ENCODE measurements at places on chromosomes 6 and 20.
A peak's percentile ranks its signal among the peaks of the same experiment; 100 is the strongest.

DNA sequence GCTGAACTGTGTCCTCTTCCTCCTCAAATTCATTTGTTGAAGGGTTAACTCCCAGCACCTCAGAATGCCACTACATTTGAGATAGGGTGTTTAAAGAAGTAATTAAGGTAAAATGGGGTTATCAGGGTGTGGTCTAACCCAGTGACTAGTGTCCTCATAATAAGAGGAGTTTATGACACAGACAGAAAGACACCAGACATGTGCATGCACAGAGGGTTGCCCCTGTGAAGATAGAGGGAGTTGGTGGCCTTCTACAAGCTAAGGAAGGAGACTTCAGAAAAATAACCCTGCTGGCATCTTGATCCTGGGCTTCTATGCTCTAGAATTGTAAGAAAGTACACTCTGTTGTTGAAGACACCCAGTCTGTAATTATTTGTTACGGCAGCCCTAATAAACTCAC lies 24.9 kb upstream of the EDN1 start:
- no peak for DNase-seq

DNA sequence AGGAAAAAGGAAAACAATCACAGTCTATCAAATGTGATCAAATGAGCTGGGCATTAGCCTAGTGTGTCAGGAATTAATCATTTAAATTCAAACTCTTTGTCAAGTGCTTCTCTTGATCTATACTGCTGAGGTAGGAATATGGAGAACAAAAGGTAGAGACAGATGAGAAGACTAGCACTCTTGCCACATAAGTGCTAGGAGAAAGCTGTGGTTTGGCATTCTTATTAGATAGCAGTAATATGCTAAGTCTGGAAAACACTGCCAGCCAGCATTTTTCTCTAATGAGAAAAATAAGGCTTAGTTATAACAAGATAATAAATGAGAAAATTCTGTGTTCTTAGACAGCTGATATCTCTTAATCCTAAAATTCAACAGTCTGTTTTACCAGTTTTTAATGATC lies 38.9 kb downstream of the ORC3 start:
- DNase-seq = no peak

- no peak for DNase-seq
Observed at GRCh38 chr20:1870792-1871550, 24.2 kb upstream of the SIRPA start.

DNA sequence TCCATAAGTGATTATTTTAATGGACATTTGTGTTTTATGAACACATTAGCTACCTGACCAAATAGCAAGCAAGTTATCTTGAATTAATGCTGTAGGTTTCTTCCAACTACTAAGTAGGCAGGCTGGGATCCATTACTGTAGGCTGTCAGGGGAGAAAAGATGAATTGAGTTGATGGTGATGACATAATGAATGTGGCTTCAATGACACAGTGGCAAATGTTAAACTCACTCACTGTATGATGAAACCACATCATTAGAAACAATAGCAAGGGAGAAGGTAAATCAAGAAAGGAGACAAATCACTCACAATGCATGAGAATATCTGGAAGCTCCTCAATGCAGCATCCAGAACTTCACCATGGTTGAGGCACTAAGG lies 529.7 kb upstream of the CITED2 start:
- no peak for DNase-seq

GRCh38 chr6:101509536-101509935 lies 116.0 kb downstream of the GRIK2 start:
- no peak for DNase-seq

GRCh38 chr6:105982761-105983540 lies 103.2 kb upstream of the PRDM1 start:
- no peak for DNase-seq

DNA sequence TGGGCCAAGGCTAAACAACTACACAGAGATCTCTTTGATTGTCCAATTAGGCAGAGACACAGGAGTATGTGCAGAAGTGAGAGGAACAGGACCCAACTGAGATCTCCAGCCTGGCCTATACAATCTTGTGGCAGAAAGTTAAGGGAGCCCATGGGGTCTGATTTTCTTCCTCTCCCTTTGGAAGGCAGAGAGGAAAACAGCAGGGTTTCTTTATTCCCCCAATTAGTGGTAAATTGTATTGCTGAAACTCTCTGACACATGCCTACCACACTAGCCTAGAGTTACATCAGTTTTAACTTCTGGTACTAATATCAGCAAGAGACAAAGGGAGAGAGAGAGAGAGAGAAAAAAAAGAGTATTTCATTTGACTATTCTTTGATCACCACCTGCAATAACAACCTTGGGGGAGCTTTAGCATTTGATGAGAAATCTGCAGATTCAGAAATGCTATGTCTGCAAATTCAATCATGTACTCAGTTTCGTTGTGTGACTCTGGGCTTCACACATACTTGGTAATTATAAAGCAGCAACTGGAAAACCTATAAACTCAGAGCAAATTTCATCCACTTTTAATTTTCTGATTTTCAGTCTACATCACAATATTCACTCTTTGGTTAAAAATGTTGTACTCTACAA lies 260.3 kb upstream of the SPTLC3 start:
- no peak for DNase-seq

GRCh38 chr6:10640412-10640811 lies 54.0 kb downstream of the C6orf52 start:
- DNase-seq = no peak

- DNase-seq = no peak
Observed at GRCh38 chr6:28395918-28396317, 3.6 kb downstream of the ZSCAN12 start.

GRCh38 chr6:33854572-33855030 lies 50.8 kb upstream of the MLN start:
- no peak for DNase-seq

DNA sequence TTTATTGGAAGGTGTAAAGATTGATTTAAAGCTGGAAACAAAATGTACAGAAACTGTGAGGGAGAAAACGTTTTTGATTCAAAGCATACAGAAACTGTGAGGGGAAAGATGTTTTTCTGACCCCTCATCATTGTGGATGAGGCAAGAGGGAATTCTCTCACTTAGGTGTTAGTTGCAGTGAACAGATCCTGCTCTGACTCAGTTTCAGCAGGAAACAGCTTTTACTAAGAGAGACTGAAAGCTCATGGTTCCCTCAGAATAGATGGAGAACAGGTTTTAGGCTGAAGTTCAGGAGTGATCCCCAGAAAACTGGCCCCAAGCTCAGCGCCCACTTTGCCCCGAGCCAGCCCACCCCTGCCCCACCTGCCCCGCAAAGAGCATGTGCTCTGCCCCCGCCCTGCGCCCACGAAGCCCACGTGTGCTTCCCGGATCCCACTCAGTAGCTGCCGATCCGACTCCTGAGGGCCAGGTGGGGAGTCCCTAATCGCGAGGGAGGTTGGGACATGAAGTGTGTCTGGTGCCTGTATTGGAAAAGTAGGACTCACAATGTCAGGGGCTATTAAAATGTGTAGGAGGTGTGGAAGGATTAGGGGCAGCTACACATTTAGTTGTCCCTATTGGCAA lies 41.2 kb downstream of the DUSP22 start:
- no peak for DNase-seq

- DNase-seq = no peak
Observed at GRCh38 chr20:5397393-5397792, 80.6 kb upstream of the PROKR2 start.

DNA sequence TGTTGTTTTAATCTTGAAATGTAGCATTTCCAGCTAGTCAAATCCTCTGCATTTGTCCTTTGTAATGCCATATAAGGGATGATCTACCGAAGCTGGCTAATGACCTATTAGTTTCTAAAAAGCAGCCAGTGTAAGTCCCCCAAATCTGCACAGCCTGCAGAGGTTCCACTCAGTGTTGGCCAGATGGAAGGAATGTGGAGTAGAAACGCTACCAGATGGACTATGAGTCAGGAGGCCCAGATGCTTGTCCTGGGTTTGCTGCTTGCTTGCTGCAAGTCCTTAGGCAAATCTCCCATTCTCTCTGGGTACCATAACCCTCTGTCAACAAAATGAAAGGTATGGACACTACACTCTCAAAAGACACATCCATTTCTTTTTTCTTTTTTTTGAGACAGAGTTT lies 149.8 kb downstream of the BTBD9 start:
- DNase-seq = no peak

DNA sequence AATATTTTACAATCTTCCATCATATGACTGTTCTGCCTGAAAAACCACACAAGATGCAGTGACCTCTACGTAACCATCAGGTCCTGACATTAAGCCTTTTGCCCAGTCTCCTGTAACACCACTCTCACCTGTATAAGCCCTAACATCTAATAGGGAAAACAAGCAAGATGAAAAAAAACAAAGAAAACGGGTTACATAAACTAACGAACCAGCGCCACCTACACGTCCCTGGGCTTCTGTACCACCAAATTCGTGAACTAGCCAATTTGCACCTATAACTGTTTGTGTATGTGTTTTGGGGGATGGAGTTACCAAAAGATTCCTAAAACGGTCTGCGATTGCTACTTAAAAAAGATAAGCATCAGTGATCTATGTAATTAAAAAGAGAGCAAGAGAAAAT lies 70.2 kb downstream of the BLOC1S5 start:
- no peak for DNase-seq

- no peak for DNase-seq
Observed at GRCh38 chr6:72580281-72580940, 41.5 kb upstream of the KCNQ5 start.

DNA sequence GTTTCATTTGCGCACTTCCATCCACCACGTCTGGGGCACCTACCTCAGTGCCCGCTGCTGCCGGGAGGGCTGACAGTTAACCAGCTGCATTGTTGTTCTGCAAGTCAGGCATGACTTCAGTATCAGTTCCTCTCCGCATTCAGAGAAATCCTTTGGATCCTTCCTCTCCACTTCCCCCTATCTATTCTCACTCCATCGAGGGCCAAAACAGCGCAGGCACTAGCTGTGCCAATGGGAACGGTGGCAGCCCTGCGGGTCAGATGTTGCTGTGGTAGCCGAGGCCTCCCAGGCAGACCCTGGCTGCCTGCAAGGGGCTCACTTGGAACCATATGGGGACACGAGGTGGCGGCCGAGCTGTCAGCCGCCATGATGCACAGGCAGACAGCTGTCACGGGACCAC lies 64.2 kb upstream of the INSM1 start:
- DNase-seq = no peak

DNA sequence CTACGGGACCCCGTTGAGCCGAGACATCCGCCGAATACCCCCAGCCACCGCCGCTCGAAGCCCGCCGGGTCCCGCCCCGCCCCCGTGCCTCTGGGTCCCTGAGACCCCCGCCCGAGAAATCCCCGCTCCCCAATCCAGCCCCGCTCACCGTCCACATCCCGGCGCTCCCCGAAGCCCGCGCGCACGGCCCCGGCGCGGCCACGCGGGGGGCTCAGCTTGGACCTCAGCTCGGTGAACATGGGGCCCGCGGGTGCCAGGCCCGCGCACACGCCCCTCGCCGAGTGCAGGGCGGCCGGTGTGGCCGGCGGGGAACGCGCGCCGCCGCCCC lies 249 bp downstream of the SAMD10 start:
- no peak for DNase-seq

- peak; percentile 100 for DNase-seq
Observed at GRCh38 chr6:26285143-26286134, 79.6 kb upstream of the BTN3A2 start.

- DNase-seq = no peak
Observed at GRCh38 chr6:62175195-62175594, 110.8 kb downstream of the KHDRBS2 start.

DNA sequence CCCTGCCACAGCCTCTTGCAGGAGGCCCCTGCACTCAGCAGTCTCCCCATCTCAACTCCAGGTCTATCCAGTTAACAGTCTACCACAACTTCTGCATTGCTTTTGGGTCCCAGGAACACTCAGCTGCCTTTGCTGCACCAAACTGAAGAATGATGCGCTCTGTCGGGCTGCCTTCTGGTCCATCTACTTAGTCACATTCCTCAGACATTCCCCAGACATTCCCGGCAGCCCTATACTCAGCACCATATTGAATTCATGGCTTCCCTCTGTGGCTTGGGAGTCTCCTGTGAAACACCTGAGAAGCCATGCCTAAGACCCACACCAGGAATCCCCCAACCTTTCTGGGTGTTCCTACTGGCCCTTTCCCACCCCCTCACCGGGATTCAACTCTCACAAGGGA lies 99.6 kb upstream of the COL21A1 start:
- no peak for DNase-seq

- DNase-seq = no peak
Observed at GRCh38 chr6:4844108-4844507, 67.9 kb downstream of the CDYL start.

DNA sequence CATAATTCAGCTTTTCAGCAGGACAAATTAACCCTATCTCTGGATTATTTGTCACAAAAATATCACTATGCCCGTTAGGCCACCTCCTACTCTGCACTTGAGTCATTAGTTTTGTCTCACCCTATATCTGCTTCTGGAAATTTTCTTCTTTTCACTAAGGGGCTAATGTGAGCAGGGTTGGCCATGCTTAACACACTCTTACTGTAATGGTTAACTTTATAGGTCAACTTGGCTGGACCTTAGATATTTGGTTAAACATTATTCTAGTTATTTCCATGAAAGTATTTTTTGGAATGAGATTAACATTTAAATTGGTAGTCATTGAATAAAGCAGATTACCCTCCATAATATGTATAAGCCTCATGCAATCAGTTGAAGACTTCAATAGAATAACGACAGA lies 394.6 kb upstream of the PTCHD4 start:
- DNase-seq = no peak

- no peak for DNase-seq
Observed at GRCh38 chr6:149285626-149286025, 31.9 kb upstream of the TAB2 start.

GRCh38 chr6:169243661-169244060 lies 10.0 kb downstream of the THBS2 start:
- no peak for DNase-seq

- DNase-seq = no peak
Observed at GRCh38 chr6:167566711-167567141, 241.8 kb downstream of the TTLL2 start.

GRCh38 chr6:148457137-148457842 lies 114.7 kb downstream of the SASH1 start:
- no peak for DNase-seq

- no peak for DNase-seq
Observed at GRCh38 chr20:57649617-57650015, 29.4 kb upstream of the ZBP1 start.

DNA sequence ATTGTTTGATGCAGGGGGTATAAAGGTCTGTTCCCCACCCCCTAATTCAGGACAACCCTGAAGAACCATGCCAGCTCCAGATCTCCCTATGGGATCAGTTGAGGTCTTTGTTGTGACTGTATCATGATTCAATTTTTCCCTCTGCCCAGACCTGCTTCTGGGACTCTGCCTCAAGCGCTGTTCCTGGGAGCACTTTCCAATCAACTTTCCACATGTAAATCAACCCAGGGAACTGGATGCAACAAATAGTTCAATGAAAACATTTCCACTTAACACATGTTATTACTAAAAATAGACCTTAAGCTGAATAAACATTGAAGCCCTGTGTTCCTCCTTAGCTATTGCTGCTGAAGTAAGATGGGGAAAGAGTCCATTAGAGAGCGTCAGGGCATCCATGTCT lies 139.5 kb downstream of the C6orf58 start:
- DNase-seq = no peak

DNA sequence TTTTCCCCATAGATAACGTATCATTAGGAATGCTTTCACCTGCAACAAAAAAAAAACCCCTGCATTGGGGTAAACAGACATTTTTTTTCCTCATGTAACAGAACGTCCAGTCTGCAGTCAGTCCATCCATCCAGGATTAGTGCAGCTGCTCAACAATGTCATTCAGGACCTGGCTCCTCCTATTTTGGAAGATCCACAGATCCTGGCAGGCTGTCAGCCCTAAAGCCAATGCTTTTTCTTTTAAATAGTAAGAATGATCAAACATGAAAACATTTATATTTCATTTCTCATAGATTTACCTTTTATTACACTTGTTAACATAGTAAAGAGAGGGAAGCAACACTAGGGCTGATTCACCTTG lies 116.5 kb upstream of the CCDC28A start:
- no peak for DNase-seq

All from left renal cortex interstitium (tissue), 4 donors.